Stimulated activated CD8-positive, alpha-beta memory T cell treated with anti-CD3 and anti-CD28 coated beads, Interleukin-15, amount 100 ng/mL, for 48 hours (primary cell): ENCODE measurements at places on chromosomes 7 and 10.

DNA sequence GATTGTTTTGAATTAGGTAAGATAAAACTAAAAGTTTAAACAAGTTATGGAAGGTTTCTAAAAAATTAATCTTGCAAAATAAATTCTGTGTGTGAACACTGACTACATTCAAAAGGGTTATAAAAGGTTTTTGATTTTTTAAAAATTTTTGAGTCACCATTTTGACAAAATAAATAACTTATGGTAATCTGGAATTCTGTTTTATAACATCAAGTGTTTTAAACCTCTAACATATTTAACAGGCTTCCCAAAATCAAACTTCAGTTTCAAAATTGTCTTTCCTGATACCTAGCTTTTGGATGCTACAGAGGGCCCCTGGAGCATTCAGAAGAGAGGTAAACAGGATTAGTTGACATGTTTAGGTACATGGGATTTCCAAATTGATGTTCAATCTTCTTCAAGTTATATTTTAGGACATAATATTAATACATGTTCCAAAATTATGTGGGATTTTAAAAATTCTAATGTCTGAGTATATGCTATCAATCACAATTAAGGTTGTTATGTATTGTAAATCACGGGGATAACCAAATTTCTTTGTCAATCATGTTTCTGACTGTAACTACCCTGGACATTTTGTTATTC lies 8.1 kb upstream of the CPA2 start:
- no peak for DNase-seq

- no peak for DNase-seq
Measured at GRCh38 chr7:56115852-56116538, at the start of gene NUPR2. TSS of gene NUPR2 (minus strand) at chr7:56116417. CDS start at chr7:56116314, 103 bp downstream.

GRCh38 chr10:81733542-81733941 lies 141.5 kb upstream of the NRG3 start:
- DNase-seq: no peak

- no peak for DNase-seq
Measured at GRCh38 chr7:28442540-28443420, 30.5 kb downstream of the CREB5 start.

- DNase-seq: no peak
Measured at GRCh38 chr10:51542853-51543252, 156.5 kb downstream of the CSTF2T start.

GRCh38 chr7:126979722-126980121 lies 273.0 kb downstream of the GRM8 start:
- DNase-seq: no peak

DNA sequence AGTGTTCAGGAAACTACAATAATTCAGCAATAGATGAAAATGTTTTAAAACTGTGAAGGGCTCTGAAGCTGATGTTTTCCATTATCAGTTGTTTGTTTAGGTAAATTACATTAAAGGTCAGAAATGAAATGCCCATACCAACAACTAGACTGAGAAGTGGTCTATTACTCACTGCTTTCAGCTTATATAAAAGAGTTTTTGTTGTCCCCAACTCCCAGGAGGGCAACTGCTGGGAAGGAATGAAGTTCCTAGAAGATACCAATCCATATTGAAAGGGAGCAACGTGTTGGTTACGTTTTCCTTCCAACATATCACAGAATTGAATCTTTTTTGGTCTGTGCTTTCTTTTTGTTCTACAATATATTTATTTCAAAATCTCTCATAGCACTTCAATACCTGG lies 330.6 kb upstream of the LRRN3 start:
- no peak for DNase-seq

GRCh38 chr10:72218325-72218724 lies 2.2 kb upstream of the ASCC1 start:
- no peak for DNase-seq

- no peak for DNase-seq
Measured at GRCh38 chr10:4945766-4946717, 17.2 kb upstream of the AKR1C1 start.

- no peak for DNase-seq
Measured at GRCh38 chr10:3625959-3626751, 158.9 kb downstream of the KLF6 start.

DNA sequence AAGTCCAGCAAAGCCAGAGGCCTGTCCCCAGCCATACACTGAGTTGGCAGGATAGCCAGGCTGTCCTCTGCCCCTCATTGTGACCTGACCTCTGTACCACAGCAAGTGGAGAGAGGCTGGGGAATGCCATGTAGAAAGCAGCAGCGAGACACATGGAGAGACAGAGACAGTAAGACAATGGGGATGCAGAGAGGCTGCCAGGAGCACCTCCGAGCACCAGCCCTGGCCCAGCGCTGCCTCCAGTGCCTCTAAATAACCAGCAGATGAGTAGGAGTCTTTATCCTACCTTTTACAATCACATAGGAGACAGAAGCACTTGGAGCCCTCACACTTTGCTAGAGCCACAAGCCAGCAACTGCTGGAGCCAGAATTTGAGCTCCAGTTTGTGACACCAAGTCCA lies 8.1 kb downstream of the GDF2 start:
- no peak for DNase-seq

GRCh38 chr7:43771573-43771972 lies 13.1 kb downstream of the BLVRA start:
- DNase-seq: no peak

DNA sequence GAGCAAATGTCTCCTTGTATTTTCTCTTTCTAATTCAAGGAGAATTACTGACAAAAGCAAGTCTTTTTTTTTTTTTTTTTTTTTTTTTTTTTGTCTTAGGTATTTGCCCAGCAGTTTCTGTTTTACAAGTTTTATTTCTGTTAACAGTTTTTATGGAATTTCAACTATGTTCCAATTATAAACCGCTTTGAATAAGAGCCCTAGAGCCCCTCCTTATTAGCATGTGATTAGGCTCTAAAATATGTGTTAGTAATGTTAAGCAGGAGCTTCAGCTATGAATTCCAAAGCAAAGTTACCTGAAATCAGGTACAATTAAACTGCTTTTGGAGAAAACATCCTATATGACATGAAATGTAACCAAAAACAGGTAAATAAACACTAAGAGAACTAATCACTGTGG lies 997.0 kb upstream of the POT1 start:
- no peak for DNase-seq

- no peak for DNase-seq
Measured at GRCh38 chr10:82267960-82268359, 393.0 kb downstream of the NRG3 start.

GRCh38 chr7:144784943-144785342 lies 50.9 kb downstream of the TPK1 start:
- DNase-seq: no peak

- DNase-seq: no peak
Measured at GRCh38 chr7:43612599-43613589, 30.0 kb downstream of the STK17A start.

DNA sequence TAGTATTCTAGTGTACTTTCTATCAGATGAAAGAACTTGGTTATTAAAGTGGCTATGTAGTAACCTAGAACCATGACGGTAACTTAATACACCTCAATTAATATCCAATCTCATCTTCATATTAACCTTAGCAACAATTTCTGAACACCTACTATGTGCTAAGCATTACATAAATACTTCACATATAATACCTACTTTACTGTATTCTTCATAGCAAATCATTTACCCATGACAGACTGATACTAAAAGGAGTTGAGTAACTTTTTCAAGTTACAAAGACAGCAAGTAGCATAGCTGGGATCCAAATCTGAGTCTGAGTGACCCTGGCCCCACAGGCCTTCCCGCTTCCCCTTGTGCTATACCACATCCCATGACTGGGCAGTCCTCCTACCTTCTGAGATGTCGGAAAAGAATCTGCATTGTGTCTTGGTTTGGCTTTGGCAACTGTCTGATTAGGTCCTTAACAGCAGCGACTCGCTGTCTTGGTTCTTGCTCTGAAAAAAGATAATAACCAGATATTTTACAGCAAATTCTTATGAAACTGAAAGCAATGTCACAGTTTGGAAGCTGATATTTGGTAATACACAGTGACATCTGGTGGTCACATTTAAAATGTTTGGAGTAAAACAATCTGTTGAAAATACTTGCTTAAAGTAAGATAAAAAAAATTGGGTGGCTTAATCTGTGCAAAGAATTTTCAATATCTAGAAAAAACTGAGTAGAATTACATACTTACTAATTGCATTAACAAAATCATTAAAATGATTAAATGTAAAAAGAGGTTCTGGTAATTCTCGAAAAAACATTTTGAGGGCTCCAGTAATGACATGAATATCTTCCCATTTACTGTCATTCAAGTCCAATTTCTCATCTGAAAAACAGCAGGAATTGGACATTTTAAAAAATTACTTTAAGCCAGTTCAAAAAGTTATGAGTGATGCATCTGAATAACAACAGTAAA lies 120.1 kb downstream of the ARHGAP12 start:
- no peak for DNase-seq

GRCh38 chr10:74548676-74549075 lies 277.7 kb upstream of the KAT6B start:
- no peak for DNase-seq

GRCh38 chr10:51227897-51228713 lies 153.8 kb downstream of the PRKG1 start:
- DNase-seq: no peak

GRCh38 chr7:220151-220841 lies 27.9 kb downstream of the FAM20C start:
- DNase-seq: no peak

DNA sequence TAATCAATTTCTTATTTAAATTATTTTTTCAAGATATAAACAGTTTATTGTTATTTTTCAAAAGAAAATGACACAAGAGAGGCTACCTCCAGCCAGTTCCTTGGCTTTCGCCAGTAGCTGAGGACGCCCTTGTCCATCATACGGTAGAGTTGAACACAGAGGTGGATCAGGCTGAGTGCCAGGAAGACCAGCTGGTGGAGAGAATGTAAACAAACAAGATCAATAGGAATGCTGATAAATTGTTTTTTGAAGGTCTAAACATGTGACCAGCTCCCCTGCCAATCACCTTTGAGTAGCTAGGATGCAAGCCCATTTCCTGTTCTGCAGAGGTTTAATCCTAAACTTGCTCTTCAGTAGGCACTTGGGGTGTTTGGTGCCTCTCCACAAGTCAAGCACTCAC lies 138.9 kb downstream of the PKD1L1 start:
- DNase-seq: no peak

DNA sequence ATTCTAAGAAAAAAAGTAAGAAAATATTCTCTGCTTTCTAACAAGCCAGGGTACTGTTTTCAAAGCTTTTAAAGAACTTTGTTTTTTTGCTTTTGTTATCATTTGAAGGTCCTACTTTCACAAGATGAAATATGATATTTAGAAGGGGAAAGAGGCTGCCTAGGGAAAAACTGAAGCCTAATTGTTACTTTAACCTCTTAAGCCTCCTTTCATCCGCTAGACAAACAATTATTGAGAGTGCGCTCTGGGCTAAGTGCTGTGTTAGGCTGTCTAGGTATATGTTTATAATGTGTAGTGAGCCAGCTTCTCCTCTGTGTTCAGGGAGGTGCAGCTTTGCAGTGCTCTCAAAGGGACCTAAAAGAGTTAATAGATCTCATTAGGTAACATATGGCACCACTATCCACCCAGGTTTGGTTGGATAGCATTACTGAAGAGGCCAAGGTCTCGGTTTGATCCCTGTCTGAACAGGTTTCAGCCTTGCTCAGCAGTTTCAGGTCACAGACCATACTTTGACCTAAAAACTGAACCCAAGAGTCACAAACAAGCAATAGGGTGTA lies 17.9 kb downstream of the PDK4 start:
- no peak for DNase-seq

GRCh38 chr7:2821161-2821841 lies 22.8 kb downstream of the GNA12 start:
- DNase-seq: no peak

- peak; percentile 54 for DNase-seq
Measured at GRCh38 chr7:26156451-26157420, 4.7 kb downstream of the NFE2L3 start.

GRCh38 chr7:98354052-98354451 lies 46.8 kb downstream of the BAIAP2L1 start:
- DNase-seq: no peak

- no peak for DNase-seq
Measured at GRCh38 chr10:77163670-77164348, 473.8 kb downstream of the KCNMA1 start.

DNA sequence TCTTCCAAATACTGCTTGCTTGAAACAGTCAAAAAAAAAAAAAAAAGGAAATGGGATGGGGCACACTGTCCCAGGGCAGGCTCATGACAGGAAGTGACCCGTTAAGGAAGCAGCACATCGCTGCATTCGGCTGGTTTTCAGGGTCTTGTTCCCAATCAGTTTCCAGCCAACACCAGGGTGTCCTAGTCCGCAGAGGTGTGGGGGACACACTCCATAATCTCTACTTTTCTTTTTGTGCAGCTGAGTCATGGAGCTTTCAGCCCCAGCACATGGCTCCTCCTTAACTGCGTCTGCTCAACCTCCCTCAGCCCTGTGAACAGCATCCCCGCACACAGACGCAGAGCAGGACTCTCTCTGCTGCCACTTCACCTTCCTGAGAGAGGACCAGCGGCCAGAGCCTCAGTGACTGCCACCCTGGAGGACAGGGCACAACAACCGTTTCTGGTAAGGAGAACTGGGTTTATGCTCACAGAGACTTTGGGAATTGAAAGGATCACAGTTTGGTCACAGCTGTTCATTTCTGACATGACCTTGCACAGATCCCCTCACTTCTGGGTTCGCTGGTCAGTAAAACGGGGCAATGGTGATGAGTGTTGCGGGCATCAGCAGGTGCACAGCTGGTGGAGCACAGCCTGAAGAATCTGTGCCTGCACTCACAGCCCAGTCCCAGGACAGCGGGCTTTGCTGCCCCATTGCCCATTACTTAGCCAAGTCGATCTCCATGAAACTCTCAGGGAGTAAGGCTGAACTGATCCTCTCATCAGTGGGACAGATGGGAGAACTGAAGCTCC lies at the start of gene GIMAP5:
TSS of gene GIMAP5 (plus strand) at position 154 of the 791 bp plus-strand sequence. CDS start 3,467 bp downstream, outside the sequence.
- DNase-seq: peak; percentile 50

- DNase-seq: no peak
Measured at GRCh38 chr7:113657603-113658002, 261.2 kb downstream of the PPP1R3A start.
